ENCODE measurements at places on chromosomes 7 and 10. TPM values are rescaled to one million over a fixed set of nuclear protein-coding genes. Genes with fewer than 3 reads are reported as not detected.

DNA sequence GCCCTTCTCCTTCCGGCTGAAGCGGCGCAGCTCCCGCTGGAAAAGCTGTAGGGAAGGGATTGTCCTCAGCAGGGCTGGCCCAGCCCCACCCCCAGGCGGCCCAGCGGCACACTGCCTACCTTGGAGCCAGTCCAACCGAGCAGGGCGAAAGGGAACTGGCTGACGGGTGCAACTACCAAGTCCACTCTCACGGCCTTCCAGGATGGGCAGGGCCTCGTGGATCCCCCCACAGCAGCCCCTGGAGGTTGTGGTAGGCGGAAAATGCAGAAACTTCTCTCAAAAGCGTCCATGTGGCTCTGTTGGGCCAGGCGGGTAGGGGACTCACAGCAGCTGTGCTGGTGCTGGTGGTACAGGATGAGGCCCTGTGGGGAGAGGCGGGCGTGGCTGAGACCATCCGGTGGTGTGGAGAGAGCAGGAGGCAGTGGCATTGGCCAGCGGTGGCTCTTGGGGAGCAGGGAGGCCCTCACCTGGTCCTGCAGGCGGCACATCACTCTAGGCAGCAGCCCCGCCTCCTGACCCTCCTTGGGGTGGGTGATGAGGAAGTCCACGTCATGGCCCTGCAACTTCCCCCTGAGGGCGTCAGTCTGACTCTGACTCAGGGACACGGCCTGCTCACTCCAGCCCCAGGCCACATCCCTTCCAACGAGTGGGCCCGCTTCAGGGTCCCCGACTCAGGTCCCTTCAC lies 8.4 kb upstream of the PGAM2 start:
- H3K4me1 ChIP-seq = peaks cover 47% of the 10 kb centered on the region
- peak overlapping the region; percentile 30 for H3K4me3 ChIP-seq
- no peaks in the 10 kb centered on the region for H3K27me3 ChIP-seq
- H3K36me3 ChIP-seq = peaks cover 30% of the 10 kb centered on the region
- DNase-seq = peak; percentile 92
- peak overlapping the region; percentile 21 for H3K27ac ChIP-seq

Gene FGF8
- not detected for total RNA-seq

DNA sequence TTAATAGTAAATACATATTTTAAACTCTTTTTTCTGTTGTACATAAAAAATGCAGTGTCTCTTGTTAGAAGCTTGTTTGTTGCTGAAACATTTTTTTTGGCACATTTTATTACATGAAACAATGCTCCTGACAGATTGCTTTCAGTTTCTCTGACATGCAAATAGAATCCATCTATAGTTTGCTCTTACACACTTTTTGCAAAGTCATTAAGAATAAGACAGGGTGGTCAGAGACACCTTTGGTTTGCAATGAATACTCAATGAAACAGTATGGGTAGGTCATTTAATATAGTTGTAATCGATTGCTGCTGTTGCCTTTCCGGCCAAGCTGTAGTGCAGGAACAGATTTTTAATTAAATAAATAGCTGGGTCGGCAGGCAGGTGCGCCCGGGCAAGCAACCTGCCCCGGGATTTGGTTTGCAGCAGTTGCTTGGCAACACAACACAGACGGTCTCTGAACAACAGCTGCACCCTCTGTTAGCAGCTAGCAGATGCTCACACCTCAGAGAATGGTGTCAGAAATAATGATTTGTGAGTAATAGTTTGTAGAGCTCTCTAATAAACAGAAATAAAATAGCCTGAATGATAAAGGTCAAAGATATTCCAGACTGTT lies 115.7 kb upstream of the CACNA2D1 start:
- no peaks in the 10 kb centered on the region for H3K36me3 ChIP-seq
- DNase-seq = peak; percentile 37
- no peaks in the 10 kb centered on the region for H3K27me3 ChIP-seq
- H3K27ac ChIP-seq = no peak overlapping the region
- H3K4me3 ChIP-seq = peak overlapping the region; percentile 51
- peaks cover 8% of the 10 kb centered on the region for H3K4me1 ChIP-seq

- no peak overlapping the region for H3K4me3 ChIP-seq
- peak; percentile 28 for DNase-seq
- no peak overlapping the region for H3K27ac ChIP-seq
- H3K4me1 ChIP-seq = peaks cover 29% of the 10 kb centered on the region
- peaks cover 5% of the 10 kb centered on the region for H3K36me3 ChIP-seq
- no peaks in the 10 kb centered on the region for H3K27me3 ChIP-seq
These were observed 87.5 kb upstream of the ANLN start for GRCh38 chr7:36301914-36302771.

Gene POM121L12
- not detected for total RNA-seq

Gene HYAL4
- not detected for total RNA-seq

Gene STEAP4
- 12.1 TPM for total RNA-seq

- no peaks in the 10 kb centered on the region for H3K27me3 ChIP-seq
- no peaks in the 10 kb centered on the region for H3K36me3 ChIP-seq
- DNase-seq = no peak
These were observed 560.0 kb upstream of the KCND2 start for GRCh38 chr7:119712886-119713462.

DNA sequence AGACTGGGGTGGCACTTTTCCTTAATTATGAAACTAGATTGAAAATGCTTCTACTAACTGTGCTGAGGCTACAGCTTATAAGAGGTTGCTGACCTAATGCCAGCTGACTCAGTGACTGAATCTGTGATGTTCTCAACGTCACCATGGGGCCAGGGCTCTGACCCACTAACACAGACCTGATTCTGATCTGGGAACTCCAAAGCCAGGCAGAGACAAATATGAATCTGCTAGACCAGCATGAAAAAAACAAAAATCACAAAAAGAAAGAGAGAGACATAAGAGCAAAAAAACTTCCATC lies 16.1 kb downstream of the USP6NL start:
- no peaks in the 10 kb centered on the region for H3K4me1 ChIP-seq
- no peak for DNase-seq
- H3K27me3 ChIP-seq = no peaks in the 10 kb centered on the region
- no peak overlapping the region for H3K27ac ChIP-seq

GRCh38 chr10:71623098-71623985 lies 96.2 kb downstream of the C10orf105 start:
- no peak overlapping the region for H3K4me3 ChIP-seq
- H3K27me3 ChIP-seq = no peaks in the 10 kb centered on the region
- DNase-seq = peak; percentile 34
- H3K4me1 ChIP-seq = peaks cover 31% of the 10 kb centered on the region
- H3K36me3 ChIP-seq = no peaks in the 10 kb centered on the region
- H3K27ac ChIP-seq = no peak overlapping the region

DNA sequence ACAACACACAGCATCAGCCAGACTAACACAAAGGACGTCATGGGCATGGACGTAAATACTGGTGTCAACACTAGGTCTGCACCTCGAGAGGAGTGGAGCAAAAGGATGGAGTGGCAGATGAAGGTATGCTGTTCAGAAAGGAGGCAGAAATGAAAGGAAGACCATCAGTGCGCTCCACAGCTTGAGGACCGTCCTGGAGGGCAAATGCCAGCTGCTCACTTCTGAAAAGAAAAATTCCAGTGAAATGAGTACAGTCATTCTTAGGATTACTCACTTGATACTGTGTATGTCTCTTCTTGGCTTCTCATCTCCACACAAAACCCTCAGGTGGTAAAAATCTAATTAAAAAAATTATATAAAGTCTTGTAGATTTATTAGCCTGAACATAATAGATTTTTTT lies 44.8 kb downstream of the EGFR start:
- peak; percentile 77 for DNase-seq
- H3K27me3 ChIP-seq = no peaks in the 10 kb centered on the region
- peak overlapping the region; percentile 96 for H3K27ac ChIP-seq
- peaks cover 60% of the 10 kb centered on the region for H3K36me3 ChIP-seq

DNA sequence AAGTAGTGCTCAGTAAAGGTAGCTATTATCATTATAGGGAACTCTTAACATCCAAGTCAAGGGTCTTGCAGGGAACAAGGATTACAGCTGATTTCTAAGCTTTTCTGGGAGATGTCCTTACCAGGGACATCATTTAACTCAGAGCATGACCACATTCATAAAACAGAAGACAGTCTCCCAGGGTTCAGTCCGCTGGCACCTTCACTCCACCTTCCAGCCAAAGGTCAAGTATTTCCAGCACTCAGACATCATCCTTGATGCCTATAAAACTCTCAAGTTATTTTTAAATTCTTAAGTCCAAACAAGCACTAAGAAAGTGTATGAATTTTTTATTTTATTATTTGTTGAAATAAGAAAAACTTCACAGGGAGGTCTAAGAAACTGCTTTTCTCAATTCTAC lies 119.7 kb upstream of the KMT2E start:
- H3K36me3 ChIP-seq = no peaks in the 10 kb centered on the region
- H3K27ac ChIP-seq = no peak overlapping the region
- H3K4me3 ChIP-seq = no peak overlapping the region
- DNase-seq = no peak
- H3K27me3 ChIP-seq = peaks cover 25% of the 10 kb centered on the region
- no peaks in the 10 kb centered on the region for H3K4me1 ChIP-seq

GRCh38 chr7:140640060-140640637 lies 464 bp downstream of the DENND2A start:
- peaks cover 43% of the 10 kb centered on the region for H3K4me1 ChIP-seq
- H3K4me3 ChIP-seq = peak overlapping the region; percentile 88
- no peaks in the 10 kb centered on the region for H3K36me3 ChIP-seq
- no peaks in the 10 kb centered on the region for H3K27me3 ChIP-seq

Gene PRF1
- total RNA-seq = not detected

- H3K36me3 ChIP-seq = no peaks in the 10 kb centered on the region
- H3K27me3 ChIP-seq = no peaks in the 10 kb centered on the region
- H3K4me1 ChIP-seq = no peaks in the 10 kb centered on the region
- no peak for DNase-seq
- no peak overlapping the region for H3K27ac ChIP-seq
- H3K4me3 ChIP-seq = no peak overlapping the region
These were observed 39.1 kb downstream of the VWC2 start for GRCh38 chr7:49812534-49812933.

- H3K36me3 ChIP-seq = no peaks in the 10 kb centered on the region
- H3K27ac ChIP-seq = no peak overlapping the region
- H3K4me1 ChIP-seq = no peaks in the 10 kb centered on the region
These were observed 14.1 kb upstream of the TMEM72 start for GRCh38 chr10:44897049-44897448.

Gene SLC25A40
- 33.5 TPM for total RNA-seq

DNA sequence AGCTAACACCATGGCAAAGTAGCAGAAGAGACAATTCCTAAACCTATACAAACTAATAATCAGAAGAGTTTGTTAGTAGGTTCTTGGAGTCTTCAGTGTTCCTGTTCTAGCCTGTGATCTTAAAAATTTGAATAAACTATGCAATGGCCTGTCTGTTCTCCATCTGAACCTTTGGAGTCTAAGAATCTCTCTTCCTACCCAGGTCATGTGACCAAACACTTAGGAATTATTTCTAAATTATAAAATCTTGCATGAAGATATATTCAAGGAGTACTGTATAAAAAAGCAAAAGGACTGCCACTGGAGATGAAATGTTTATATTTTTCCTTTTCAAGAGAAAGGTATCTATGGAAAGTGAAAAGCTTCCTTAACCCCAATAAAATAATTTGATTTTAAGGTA lies 2.4 kb downstream of the MKI67 start:
- no peak overlapping the region for H3K27ac ChIP-seq
- H3K36me3 ChIP-seq = peaks cover 24% of the 10 kb centered on the region
- no peak for DNase-seq

- H3K4me3 ChIP-seq = no peak overlapping the region
- DNase-seq = no peak
- no peaks in the 10 kb centered on the region for H3K36me3 ChIP-seq
- no peak overlapping the region for H3K27ac ChIP-seq
- no peaks in the 10 kb centered on the region for H3K4me1 ChIP-seq
- no peaks in the 10 kb centered on the region for H3K27me3 ChIP-seq
These were observed 113.4 kb downstream of the GPR37 start for GRCh38 chr7:124652237-124652636.

Gene SP8
- not detected for total RNA-seq

DNA sequence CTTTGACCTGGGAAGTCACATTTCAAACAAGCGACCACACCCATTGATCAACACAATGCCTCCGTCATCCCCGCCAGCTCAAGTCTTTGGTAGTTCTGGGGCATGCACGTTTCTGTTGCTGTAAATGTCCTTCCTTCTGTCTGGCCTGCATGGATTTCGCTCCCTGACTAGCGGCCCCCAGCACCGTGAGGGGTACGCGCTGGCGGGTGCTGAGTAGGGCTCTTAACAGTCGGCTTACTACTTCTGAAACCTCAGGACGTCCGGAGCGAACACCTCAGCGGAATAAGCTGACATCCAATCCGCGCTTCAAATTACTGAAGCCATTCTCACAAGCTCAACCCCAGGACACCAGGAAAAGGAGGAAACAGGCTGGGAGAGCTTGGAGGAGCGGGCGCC lies 505 bp downstream of the NUDCD3 start:
- H3K4me3 ChIP-seq = peak overlapping the region; percentile 86
- H3K36me3 ChIP-seq = peaks cover 14% of the 10 kb centered on the region
- H3K27ac ChIP-seq = peak overlapping the region; percentile 92
- peaks cover 27% of the 10 kb centered on the region for H3K4me1 ChIP-seq
- peak; percentile 54 for DNase-seq

DNA sequence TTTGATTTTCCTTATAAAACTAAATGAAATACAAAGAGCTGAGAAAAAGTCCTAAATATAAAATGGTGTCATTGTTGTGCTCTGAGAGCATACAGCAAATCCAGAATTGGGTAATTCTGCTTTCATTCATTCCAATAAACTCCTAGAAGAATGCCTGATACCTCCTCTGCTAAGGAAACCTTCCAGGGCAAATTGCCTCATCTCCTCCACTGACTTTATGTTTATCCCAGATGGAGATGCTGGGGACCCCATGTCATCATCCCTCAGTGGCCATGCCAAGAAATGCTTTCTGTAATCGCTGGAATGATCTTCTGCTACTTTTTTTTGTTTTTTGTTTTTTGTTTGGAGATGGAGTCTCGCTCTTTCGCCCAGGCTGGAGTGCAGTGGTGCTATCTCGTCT lies 119.3 kb upstream of the PRKCQ start:
- no peak for DNase-seq
- no peaks in the 10 kb centered on the region for H3K4me1 ChIP-seq
- H3K27ac ChIP-seq = no peak overlapping the region
- H3K4me3 ChIP-seq = no peak overlapping the region
- no peaks in the 10 kb centered on the region for H3K27me3 ChIP-seq

GRCh38 chr7:148815612-148816011 lies 68.5 kb downstream of the EZH2 start:
- no peaks in the 10 kb centered on the region for H3K27me3 ChIP-seq
- H3K36me3 ChIP-seq = peaks cover 21% of the 10 kb centered on the region
- no peak overlapping the region for H3K27ac ChIP-seq
- DNase-seq = no peak
- peaks cover 6% of the 10 kb centered on the region for H3K4me1 ChIP-seq

Gene NEUROG3
- not detected for total RNA-seq

Gene SEMA3D
- total RNA-seq = 4.8 TPM

Gene GBX1
- total RNA-seq = not detected

Measured in PC-9 (cell line).